Right atrium auricular region (tissue), 2 donors: ENCODE measurements at places on chromosomes 6 and 20.
A peak's percentile ranks its signal among the peaks of the same experiment; 100 is the strongest.

GRCh38 chr6:26457264-26457805 lies 420 bp upstream of the BTN2A1 start:
- no peak for DNase-seq

GRCh38 chr6:133704371-133704770 lies 184.5 kb upstream of the TCF21 start:
- no peak for DNase-seq

DNA sequence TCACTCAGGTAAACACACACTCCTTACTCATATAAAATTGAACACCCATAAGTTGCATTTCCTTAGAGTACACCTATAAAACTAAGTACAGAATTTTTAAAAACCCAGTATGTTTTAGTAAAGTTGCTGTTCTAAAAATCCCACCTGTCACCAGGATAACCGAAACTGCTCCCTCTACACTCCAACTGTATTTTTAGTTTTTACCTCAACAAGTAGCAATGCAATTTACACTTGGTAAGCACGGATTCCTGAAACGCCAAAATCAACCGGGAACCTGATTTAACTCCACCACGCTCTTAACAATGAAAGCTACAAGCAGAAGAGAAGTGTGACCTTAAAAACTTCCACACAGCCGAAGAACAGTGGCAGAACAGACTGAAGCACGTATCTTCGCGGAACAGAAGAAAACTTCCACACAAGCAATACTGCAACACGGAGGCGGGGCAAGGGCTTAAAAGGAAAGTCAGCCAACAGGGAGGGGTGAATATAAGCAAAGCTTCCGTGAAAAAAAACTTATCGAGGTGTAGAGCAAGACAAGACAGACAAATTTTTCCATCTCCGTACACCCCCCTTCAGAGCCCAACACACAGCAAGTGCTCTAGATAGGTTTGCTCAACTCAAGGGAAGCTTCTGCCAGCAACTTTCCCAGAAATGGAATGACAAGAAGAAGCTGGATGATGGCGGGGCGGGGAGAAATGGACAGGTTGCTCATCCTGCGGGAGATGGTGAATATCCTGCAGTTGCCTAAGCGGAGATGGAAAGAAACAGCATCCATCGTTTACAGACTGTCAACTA lies 1.4 kb downstream of the STAU1 start:
- DNase-seq, result peak; percentile 69

DNA sequence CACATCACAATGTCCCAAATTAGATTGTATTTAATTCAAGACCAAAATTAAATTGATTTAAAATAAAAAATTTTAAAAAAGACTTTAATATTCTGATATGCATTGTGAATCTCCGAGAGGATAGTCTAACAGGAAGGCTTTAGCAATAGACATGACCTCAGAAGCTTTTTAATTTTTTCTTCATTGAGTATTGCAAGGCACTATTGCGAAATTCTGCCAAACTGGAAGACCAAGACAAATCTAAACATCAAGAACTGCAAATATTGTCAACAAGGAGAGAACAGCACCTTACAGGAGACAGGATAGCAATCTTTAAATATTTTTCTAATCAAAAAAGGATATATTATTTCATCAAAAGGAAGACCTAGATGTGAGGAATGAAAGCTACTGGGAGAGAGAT lies 56.9 kb downstream of the BMP5 start:
- no peak for DNase-seq

GRCh38 chr6:64522859-64523258 lies 887.3 kb downstream of the PHF3 start:
- DNase-seq, result no peak

DNA sequence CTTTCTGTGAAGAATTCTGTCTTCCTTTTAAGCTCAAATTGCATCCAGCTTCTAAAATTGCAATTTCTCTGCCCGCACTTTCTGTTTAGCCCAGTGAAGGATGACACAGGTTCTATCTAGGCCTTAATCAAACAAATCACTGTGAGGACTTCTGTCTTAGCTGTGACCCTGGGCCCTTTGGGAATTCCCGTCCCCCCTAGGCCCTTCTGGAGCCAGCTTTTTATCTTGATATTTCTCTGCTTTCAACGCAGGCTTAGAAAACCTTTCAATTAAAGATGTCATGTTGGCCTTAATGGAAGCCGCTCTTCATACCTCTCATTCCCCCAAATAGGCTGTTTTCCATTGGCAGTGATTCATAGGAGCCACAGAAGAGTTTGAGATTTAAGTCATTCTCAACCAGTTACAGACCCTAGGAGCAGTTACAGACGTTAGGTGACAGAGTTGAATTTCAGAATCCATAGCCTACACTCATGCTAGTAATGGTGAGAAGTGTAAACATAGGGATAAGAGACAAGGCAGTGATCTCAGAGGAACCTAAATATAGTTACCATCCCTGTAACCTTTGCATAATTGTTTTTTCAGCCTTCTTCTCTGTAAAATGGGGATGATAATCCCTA lies 74.8 kb upstream of the FLRT3 start:
- no peak for DNase-seq

- DNase-seq, result no peak
These were observed 33.0 kb upstream of the HFE start for GRCh38 chr6:26053992-26054780.
